ENCODE measurements at places on chromosomes 16 and 17.

DNA sequence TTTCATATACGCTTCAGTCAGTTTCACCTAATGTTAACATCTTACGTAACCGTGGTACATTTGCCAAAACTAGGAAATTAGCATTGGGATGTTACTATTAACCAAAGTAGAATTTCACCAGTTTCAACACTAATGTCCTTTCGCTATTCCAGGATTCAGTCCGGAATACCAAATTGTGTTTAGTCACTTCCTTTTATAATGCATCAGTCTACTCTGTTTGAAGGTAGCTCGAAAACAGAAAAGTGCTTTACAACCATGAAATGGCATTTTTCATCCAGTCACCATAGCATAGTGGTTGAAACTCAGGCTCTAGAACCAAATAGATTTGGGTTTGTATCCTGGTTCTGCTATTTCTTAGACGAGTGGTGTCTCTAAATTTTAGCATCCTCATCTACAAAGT, 29.4 kb downstream of the AP2B1 start:
- no peak for DNase-seq

DNA sequence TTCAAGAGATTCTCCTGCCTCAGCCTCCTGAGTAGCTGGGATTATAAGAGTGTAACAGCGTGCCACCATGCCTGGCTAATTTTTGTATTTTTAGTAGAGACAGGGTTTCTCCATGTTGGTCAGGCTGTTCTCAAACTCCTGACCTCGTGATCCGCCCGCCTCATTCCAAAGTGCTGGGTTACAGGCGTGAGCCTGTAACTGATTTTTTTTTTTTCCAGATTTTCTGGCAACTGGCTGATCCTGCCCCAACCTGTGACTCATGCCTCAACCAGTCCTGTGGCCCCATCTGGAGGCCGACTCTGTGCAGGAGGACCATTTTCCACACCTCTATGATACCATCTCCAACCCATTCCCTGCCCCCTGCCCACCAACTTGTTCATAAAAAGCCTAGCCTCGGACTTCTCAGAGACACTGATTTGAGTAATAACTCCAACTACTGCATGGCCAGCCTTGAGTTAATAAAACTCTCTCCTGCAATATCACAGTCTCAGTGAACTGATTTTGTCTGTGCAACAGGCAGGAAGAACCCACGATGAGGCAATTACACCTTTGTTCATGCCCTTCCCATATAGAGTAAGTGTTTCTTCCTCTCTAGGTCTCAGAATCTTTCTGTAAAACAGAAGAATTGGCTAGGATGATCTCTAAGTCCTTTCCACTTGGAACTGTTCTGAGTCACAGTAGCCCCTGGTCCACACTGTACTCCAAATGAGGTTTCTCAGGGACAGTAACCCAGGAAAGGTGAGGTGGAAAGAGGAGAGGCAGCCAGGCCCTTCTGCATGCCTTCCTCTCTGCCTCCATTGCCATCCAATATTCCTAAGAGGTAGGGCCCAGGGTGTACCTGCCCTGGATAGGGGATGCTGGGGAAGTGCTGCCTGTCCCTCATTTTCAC, 8.8 kb upstream of the CNOT1 start:
- no peak for DNase-seq

DNA sequence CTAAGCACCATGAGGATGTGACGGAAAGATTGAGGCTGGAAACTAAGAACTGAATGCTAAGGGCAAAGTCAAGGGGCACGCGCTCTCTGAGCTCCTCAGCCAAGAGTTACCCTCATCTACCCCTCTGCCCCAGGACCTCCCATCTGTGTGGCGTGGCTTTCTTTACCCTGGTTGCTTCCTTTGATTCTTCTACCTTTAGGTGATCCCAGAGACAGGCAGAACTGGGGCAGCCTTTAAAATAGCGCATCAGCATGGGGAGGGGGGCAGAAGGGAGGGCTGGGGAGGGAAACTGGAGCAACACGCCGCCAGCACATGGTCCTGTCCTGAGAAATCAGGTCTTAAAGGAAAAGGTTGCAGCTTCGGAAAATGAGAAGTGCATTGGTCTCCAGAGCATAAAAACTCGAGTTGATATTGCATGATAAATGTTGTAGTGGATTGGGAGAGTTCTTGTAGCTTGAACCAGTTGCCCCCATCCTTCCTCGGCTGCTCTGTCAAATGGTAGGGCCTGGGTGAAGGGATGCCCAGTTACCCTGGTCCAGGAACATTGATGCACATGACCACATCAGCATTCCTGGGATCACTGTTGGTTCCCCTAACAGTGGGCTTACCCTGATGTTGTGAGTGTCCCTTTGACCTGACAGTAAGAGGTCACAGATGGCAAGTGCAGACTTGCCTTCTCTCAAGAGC, 29.7 kb downstream of the LDHD start:
- DNase-seq, result no peak

- DNase-seq, result no peak
These were observed 69.0 kb downstream of the ANKFN1 start for GRCh38 chr17:56222255-56222654.

DNA sequence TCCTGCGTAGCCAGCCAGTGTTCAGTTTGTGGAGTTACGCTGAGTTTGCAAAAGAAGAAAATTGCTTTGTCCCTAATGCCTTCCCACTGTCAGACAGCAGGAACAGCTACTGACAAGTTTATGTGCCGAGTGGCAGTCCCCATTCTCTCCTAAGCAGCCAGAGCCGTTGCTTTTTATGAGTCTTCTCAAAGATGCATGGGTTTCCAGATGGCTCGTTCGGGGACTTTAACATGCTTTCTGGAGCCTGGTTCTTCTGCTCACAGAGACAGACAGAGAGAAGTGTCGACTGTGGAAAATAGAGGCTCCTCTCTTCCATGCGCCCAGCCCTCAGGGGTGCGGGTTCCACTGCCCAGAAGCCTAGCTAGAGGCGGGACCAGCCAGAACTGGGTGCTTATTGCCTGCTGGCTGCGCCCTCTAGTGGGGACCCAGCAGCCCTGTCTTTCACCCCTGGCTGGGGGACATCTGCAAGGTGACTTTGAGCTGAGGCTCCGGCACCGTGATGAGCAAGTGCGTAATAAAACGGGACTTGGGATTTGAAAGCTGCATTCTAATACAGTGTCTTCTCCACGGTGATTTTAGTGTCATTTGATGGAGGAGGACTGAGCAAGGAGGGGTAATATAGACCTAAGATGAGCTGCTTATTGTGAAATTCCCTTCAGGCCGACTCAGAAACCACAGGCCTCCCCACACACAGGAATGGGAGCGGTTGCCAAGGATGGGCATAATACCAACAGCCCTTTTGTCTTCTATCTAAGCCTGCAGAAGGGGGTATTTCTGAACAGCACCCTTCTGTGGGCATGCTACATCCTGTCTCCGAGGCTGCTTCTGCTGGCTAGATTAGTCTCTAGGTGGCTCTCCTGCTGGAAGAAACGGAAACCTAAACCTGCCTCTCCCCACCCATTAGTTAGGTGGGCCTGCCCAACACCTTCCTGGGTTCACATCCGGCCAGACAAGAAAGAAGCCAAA, 73.1 kb downstream of the CCDC182 start:
- DNase-seq, result peak; percentile 73

DNA sequence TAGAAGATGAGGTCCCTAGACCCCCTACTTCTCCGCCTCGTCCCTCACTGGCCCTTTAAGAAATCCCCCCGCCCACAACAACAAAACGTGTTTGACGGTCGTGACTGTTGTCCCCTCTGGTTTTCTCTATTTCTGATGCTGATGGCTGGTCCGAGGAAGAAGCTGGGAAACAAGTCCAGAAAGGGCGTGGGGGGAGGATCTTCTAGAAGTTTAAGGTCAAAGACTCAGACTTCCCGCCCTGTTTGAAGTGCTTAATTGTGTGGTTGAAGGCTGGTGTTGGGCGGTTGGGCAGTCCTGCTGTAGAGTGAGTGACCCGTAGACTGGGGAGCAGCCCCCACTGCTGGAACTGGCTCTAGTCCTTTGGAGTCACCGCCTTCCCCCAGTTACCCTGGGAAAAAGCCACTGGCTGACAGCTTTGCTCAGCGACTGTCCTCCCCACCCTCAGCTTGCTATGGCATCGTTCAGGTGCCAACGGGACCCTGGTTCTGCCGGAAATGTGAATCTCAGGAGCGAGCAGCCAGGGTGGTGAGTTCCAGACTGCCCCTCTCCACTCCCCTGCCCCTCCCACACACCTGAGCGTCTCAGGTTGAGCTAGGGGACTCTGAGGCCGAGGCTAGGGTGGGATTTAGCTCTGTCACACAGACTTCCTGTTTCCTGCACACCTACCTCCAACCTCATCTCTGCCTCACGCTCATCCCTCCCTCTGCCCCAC, 1.6 kb downstream of the MLLT6 start:
- no peak for DNase-seq

DNA sequence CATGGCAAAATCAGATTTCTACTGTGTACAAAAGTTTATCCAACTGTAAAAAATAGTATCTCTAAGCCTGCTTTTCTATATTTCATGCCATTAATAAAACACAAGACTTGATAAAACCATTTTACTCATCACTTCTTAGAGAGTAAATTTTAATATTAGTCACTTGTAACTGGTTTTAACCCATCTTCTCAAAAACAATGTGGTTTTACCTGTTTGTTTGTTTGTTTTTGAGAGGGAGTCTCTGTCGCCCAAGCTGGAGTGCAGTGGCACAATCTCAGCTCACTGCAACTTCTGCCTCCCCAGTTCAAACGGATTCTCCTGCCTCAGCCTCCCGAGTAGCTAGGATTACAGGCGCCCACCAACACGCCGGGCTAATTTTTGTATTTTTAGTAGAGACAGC, 32.1 kb downstream of the UBE2G1 start:
- DNase-seq, result no peak

DNA sequence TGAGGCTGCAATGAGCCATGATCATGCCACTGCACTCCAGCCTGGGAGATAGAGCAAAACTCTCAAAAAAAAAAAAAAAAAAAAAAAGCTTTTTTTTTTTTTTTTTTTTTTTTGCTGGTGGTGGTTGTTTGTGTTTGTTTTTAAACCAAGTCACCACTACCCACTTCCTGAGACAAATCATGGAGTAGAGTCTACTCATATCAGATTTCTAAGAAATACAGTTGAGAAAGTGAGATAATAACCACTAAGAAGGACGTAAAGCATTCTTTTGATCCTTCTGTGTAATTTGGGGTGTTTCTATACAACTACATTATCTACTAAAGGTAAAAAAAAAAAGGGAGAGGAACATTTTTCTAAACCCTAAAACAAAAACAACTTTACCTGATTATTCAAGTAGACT, 38.0 kb downstream of the AXIN2 start:
- DNase-seq, result no peak

GRCh38 chr17:66837226-66837625, 2.3 kb downstream of the CACNG5 start:
- no peak for DNase-seq

DNA sequence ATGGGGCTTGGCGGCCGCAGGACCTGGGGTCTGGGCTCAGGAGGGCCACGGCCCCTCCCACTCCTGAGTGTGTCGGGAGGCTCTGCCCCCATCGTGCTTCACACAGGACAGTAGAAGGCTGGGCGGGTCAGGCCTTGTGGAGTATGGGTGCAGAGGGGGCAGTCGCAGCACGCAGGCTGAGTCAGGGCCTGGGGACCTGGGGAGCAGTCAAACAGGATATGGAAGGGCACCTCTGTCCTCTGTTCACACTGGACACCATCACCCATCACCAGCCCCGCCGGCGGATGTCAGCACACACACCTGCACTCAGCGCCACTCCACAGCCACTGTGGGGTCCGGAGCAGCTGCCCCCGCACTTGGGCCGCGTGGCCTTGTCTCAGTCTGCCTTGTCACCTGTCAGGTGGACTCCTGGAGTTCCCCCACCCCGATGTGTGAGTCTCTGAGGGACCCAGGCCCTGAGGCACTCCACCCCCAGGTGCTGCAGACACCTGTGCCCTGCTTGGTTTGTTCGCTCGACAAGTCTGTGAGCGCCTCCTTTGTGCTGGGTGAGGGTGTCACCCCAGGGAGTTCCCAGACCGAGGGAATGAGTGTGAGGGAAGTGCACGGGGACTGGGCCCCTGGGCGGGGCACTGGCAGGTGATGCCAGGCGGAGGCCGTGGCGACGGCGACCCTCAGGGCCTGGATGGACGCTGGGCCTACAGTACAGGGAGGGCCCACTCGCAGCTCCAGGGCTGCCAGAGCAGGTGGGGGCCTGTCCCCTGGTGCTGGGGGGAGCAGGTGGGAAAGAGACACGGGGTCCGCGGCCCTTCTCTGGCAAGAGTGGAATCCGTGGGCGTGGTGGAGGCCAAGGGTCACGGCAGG, 31.7 kb downstream of the ZFPM1 start:
- no peak for DNase-seq
